ENCODE measurements at places on chromosomes 11 and 22.
A peak's percentile ranks its signal among the peaks of the same experiment; 100 is the strongest.

DNA sequence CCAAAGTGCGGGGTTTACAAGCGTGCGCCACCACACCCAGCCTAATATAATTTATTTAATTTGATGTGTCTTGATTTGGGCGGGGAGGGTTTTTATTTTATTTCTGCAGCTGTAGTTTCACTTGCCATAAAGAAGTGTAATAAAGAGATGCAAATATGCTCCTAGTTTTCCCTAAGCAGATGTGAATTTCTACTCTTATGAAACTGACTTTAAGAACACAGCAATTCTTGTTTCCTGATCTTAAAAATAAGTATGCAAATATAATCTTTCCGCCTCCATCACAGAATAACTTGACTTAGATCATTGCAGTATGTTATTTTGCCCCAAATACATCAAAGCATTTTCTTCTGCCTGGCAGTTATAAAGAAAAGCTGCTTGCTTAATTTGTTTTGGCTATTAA lies 4.4 kb downstream of the SPCS2 start:
- H3K4me3 ChIP-seq = no peak overlapping the region
- no peak for DNase-seq
- no peaks in the 10 kb centered on the region for H3K36me3 ChIP-seq

DNA sequence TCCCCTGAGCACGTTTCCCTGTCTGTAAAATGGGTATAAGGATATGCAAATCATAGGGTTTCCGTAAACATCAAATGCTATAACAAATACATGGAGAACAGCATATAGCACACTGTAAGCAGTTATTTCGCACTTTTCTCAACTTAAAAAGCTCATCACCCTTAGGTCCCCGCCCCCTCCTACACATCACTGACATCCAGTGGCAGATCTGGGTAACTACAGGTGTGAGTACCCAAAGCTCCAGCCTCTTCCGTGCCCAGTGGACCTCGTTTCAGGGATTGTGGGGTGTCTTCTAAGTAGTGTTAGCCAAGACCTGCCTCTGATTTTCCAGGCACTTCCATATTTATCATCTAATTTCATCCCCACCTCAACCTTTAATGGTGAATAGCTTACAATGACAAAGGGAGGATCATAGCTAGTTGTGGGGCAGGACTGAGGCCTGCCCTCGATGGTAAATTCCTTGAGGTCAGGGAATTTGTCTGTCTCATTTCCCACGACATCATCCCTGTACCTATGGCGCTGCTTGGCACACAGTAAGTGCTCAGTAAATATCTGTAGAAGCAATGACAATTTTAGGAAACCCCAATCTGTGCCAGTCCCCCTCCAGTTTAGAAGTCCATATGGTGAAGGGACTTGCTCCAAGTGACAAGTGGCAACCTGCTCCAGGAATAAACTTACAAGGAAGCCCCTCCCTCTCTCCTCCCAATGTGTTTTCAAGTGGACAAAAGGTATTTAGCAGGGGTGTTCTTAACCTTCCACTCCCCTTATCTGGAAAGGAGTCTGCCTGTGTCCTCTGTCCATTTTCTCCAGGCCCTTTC lies 340.5 kb downstream of the TENM4 start:
- no peak overlapping the region for H3K27ac ChIP-seq
- H3K4me1 ChIP-seq = peaks cover 12% of the 10 kb centered on the region
- no peaks in the 10 kb centered on the region for H3K36me3 ChIP-seq
- no peaks in the 10 kb centered on the region for H3K27me3 ChIP-seq

GRCh38 chr11:12007230-12007593 lies 1.2 kb downstream of the DKK3 start:
- H3K36me3 ChIP-seq = peaks cover 21% of the 10 kb centered on the region
- no peaks in the 10 kb centered on the region for H3K27me3 ChIP-seq
- DNase-seq = no peak
- H3K4me3 ChIP-seq = peak overlapping the region; percentile 78

DNA sequence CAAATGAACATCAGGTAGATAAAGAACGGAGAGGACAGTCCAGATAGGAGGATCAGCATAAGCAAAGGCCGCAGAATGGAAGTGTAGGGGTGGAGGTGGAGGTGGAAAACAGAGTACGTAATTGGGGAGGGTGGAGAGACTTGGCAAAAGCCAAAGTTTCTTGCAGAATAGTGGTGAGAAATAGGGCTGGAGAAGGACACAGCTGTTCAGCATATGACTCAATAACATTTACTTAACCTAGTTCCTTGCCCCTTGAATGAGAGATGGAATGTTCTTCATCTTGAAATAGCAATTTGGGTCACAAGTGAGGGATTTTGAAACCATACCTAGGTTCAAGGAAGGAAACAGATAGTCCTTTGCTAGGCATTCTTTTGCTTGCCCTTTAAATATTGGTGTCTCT lies 235.9 kb upstream of the ARHGAP20 start:
- DNase-seq = no peak
- H3K4me3 ChIP-seq = no peak overlapping the region
- no peaks in the 10 kb centered on the region for H3K36me3 ChIP-seq
- no peak overlapping the region for H3K27ac ChIP-seq

- H3K36me3 ChIP-seq = no peaks in the 10 kb centered on the region
- H3K27me3 ChIP-seq = peaks cover 38% of the 10 kb centered on the region
- H3K4me1 ChIP-seq = no peaks in the 10 kb centered on the region
- no peak overlapping the region for H3K4me3 ChIP-seq
- no peak overlapping the region for H3K27ac ChIP-seq
Measured at GRCh38 chr11:114246321-114247069, 49.7 kb upstream of the NNMT start.

DNA sequence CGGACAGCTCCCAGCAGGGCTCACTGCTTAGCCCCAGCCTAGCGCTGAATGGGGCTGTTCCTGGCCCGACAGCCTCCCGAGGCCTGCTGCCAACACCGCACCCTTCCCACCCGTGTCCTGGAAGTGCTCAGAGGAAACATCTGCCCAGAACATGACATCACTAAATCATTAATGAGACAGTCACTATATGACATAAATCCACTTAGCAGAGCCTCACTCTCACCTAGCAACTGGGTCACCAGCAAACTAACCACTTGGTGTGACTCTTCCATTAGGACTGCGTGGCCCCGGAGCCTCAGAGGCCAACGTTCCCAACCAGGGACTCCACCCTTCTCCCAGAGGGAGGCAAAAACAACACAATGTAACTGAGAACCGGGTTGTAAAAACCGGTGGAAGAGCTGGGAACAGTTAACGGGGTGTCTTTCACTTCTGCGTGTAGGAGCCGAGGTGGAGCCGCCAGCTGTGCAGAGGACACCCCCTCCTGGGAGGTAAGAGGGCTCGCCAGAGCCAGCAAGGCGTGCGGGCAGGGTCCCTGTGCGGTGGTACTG lies 21.4 kb upstream of the PACSIN2 start:
- no peaks in the 10 kb centered on the region for H3K27me3 ChIP-seq
- H3K4me1 ChIP-seq = peaks cover 16% of the 10 kb centered on the region
- DNase-seq = peak; percentile 49
- H3K4me3 ChIP-seq = no peak overlapping the region
- no peaks in the 10 kb centered on the region for H3K36me3 ChIP-seq

- H3K36me3 ChIP-seq = peaks cover 9% of the 10 kb centered on the region
- H3K27ac ChIP-seq = no peak overlapping the region
- H3K27me3 ChIP-seq = no peaks in the 10 kb centered on the region
- peaks cover 2% of the 10 kb centered on the region for H3K4me1 ChIP-seq
- DNase-seq = peak; percentile 74
- no peak overlapping the region for H3K4me3 ChIP-seq
Measured at GRCh38 chr11:96279018-96279895, 63.7 kb downstream of the MAML2 start.

DNA sequence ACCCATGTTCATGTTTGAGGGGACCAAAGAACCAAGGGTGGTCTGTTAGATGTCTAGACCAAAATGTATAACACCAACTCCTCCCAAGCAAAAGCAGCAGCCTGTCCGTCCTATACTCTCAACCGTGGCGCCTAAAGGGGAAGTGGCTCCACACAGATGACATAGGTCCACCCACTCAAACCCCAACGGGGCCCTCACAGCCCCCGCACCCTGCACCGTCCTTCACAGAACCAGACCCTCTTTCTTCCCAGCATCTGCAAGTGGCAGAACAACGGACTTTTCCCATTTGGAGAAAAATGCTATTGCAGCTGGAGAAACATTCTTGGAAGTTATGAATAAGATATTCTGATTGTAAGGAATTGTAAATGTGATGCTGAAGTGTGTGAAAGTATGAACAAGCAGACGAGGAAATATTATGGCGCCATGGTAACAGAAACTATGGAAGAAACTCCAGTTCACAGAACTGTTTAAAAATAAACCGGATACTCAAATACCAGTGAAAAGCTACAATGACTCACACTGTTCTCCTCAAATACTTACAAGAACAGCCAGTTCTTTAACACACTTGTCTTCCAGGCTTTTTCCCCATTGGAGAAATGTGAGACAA lies 76.5 kb upstream of the ARFGAP3 start:
- peak; percentile 99 for DNase-seq
- H3K36me3 ChIP-seq = peaks cover 3% of the 10 kb centered on the region
- peak overlapping the region; percentile 60 for H3K4me3 ChIP-seq
- H3K27ac ChIP-seq = peak overlapping the region; percentile 70
- peaks cover 37% of the 10 kb centered on the region for H3K4me1 ChIP-seq

DNA sequence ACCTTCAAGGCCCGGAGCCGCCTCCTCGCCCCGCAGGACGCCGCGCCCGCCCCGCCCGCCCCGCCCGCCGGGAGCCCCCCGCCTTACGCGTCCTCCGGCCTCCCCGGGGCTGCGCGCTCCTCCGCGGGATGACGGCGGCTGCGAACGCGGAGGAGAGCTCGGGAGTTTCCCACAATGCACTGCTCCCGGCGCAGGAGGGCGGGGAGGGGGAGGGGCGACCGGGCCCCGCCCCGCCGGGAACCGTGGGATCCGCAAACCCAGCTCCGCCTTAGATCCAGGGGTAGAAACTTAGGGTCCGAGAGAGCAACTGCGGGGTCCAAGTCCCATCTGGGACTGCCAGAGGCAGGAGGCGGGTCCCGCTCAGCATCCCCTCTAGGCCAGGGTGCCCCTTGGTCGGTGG lies at the start of gene CEND1:
Gene CEND1, minus strand, starts transcription at position 148 of the 400 bp plus-strand sequence. CDS start 1,514 bp downstream, outside the sequence.
- DNase-seq = peak; percentile 24
- H3K27me3 ChIP-seq = peaks cover 4% of the 10 kb centered on the region
- peaks cover 43% of the 10 kb centered on the region for H3K36me3 ChIP-seq
- H3K27ac ChIP-seq = no peak within 1 kb of the TSS
- H3K4me3 ChIP-seq = peak within 1 kb of the TSS; percentile 72

DNA sequence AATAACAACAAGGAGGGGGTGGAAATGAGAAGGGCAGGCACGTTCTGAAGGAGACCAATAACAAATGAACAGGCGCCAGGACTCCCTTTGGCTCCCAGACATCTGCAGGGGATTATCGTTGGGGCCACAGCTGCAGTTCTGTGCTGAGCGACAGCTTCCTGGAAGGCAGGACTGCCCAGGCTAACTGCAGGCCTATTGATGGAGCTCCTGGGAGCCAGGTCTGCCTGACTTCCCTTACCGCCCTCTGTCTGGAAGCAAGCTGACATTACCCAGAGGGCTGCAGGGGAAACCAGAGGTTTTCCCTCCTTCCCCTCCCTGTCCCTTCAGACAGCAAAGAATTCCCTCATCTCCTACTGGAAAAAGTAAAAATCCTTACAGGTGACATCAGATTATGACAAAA lies 5.0 kb downstream of the DRD2 start:
- DNase-seq = no peak
- no peak overlapping the region for H3K4me3 ChIP-seq
- H3K36me3 ChIP-seq = no peaks in the 10 kb centered on the region
- H3K27ac ChIP-seq = no peak overlapping the region

- no peaks in the 10 kb centered on the region for H3K36me3 ChIP-seq
- no peak overlapping the region for H3K27ac ChIP-seq
- no peak for DNase-seq
- no peaks in the 10 kb centered on the region for H3K4me1 ChIP-seq
Measured at GRCh38 chr11:2329551-2329950, 27.7 kb downstream of the TSPAN32 start.

- H3K27me3 ChIP-seq = no peaks in the 10 kb centered on the region
- H3K27ac ChIP-seq = no peak overlapping the region
- no peak for DNase-seq
- H3K4me3 ChIP-seq = no peak overlapping the region
- H3K36me3 ChIP-seq = no peaks in the 10 kb centered on the region
Measured at GRCh38 chr11:89347071-89347470, 144.1 kb downstream of the NOX4 start.

DNA sequence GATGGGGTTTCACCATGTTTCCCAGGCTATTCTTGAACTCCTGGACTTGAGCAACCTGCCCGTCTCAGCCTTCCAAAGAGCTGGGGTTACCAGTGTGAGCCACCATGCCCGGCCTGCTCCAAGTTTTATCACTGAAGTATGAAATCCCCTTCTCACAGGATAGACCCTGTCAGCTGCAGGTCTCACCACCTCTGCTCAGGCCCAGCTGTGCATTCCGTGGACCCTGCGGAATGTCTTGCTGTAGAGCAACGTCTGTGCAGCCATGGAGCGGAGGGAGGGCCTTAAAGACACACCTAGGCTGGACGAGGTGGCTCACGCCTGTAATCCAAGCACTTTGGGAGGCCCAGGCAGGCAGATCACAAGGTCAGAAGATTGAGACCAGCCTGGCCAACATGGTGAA lies 625.4 kb downstream of the BRD1 start:
- no peak overlapping the region for H3K27ac ChIP-seq
- no peak overlapping the region for H3K4me3 ChIP-seq
- no peaks in the 10 kb centered on the region for H3K4me1 ChIP-seq
- H3K27me3 ChIP-seq = no peaks in the 10 kb centered on the region
- no peaks in the 10 kb centered on the region for H3K36me3 ChIP-seq

DNA sequence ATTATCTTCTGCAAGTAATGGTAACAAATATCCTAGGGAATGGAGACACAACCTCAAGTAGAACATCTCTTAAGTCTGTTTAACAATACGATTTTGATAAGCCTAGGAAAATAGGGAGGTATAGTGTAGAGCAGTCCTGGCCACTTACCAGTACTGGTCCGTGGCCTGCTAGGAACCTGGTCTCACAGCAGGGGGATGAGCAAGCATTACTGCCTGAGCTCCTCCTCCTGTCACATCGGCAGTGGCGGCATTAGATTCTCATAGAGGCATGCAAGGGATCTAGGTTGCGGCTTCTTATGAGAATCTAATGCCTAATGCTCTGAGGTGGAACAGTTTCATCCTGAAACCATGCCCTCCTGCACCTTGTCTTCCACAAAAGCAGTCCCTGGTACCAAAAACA lies 4.4 kb downstream of the OR51V1 start:
- H3K36me3 ChIP-seq = no peaks in the 10 kb centered on the region
- no peak overlapping the region for H3K27ac ChIP-seq
- H3K4me1 ChIP-seq = no peaks in the 10 kb centered on the region

GRCh38 chr11:10663990-10664389 lies 29.6 kb downstream of the IRAG1 start:
- H3K27ac ChIP-seq = no peak overlapping the region
- peak; percentile 45 for DNase-seq
- no peak overlapping the region for H3K4me3 ChIP-seq
- peaks cover 34% of the 10 kb centered on the region for H3K4me1 ChIP-seq
- no peaks in the 10 kb centered on the region for H3K36me3 ChIP-seq

Data from mesenchymal stem cell (in vitro differentiated cells and primary cell).